ENCODE measurements at places on chromosomes 1 and 21. TPM values are rescaled to one million over a fixed set of nuclear protein-coding genes. Genes with fewer than 3 reads are reported as not detected.
A peak's percentile ranks its signal among the peaks of the same experiment; 100 is the strongest.

The FAM131C gene
- total RNA-seq: 1.3 TPM

The VTCN1 gene
- 2.1 TPM for total RNA-seq

The NCDN gene
- 29.0 TPM for total RNA-seq

The SH2D5 gene
- 0.70 TPM for total RNA-seq

The FOXD2 gene
- 0.08 TPM for total RNA-seq

The TSTD1 gene
- 45.9 TPM for total RNA-seq

The AP4B1 gene
- 16.6 TPM for total RNA-seq

The PEAR1 gene
- 20.2 TPM for total RNA-seq

The SPRR1B gene
- total RNA-seq: not detected

The AMIGO1 gene
- 15.9 TPM for total RNA-seq

The ATP5PO gene
- total RNA-seq: 170 TPM

The NGF gene
- 11.8 TPM for total RNA-seq

DNA sequence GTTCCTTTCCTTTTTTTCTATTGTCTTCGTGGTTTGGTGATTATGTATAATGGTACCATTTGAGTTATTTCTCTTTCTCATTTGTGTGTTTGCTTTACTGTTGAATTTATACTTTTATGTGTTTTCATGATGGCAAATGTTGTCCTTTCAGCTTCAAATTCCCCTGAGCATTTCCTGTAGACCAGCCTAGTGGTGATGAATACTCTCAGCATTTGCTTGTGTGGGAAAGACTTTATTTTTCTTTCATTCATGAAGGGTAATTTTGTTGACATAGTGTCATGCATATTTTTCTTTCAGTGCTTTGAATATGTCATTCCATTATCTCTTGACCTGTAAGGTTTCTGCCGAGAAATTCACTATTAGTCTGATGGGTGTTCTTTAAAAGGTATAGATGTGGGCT, 166.6 kb upstream of the GORAB start:
- no peaks in the 10 kb centered on the region for H3K4me1 ChIP-seq
- no peaks in the 10 kb centered on the region for H3K36me3 ChIP-seq
- DNase-seq: no peak
- no peak overlapping the region for H3K4me3 ChIP-seq

GRCh38 chr1:212107481-212107880, 71.9 kb downstream of the DTL start:
- H3K4me1 ChIP-seq: no peaks in the 10 kb centered on the region
- DNase-seq: no peak
- H3K27ac ChIP-seq: no peak overlapping the region
- no peak overlapping the region for H3K4me3 ChIP-seq

DNA sequence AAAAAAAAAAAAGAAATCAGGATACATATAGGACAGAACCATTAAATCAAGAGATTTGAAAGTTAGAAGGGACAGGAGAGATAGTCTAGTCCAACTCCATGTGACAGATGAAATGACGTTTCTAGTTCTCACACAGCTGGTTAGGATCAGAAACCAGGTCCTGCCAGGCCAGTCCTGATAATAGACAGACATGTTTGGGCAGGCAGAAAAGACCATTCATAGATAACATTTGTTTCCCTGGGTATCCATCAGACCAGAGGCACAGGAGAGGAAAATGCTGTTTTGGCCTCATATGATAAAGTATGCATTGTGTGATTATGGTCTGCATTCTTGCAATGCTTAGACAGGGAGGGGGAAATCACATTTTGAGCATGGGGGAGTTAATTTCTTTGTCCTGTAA, 29.3 kb downstream of the ZBTB8B start:
- no peaks in the 10 kb centered on the region for H3K4me1 ChIP-seq
- no peak overlapping the region for H3K27ac ChIP-seq
- no peaks in the 10 kb centered on the region for H3K27me3 ChIP-seq
- H3K4me3 ChIP-seq: no peak overlapping the region
- DNase-seq: no peak

DNA sequence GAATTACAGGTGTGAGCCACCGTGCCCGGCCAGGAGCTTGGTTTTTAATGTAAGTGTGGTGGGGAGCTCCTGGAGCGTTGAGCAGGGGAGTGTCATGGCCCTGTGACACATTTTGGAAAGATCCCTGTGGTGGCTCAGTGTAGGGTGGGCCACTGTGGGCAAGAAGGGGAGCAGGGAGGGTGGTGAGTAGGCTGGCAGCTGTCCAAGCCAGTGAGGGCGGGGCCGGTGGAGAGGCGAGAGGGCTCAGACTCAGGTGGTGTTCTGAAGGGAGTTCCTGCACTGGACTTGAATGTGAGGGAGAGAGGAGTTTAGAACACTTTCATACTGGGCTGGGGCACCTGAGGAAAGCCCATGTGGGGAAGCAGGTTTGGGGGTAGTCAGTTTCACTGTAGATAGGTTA, 3.1 kb upstream of the EVA1B start:
- H3K4me1 ChIP-seq: peaks cover 11% of the 10 kb centered on the region
- no peaks in the 10 kb centered on the region for H3K27me3 ChIP-seq
- H3K27ac ChIP-seq: no peak overlapping the region
- H3K4me3 ChIP-seq: no peak overlapping the region

GRCh38 chr1:245197911-245198379, 43.2 kb downstream of the KIF26B start:
- no peak for DNase-seq
- no peak overlapping the region for H3K4me3 ChIP-seq
- no peaks in the 10 kb centered on the region for H3K27me3 ChIP-seq
- H3K27ac ChIP-seq: no peak overlapping the region
- H3K4me1 ChIP-seq: peaks cover 2% of the 10 kb centered on the region

GRCh38 chr21:43921979-43922945, 57.2 kb downstream of the AGPAT3 start:
- no peaks in the 10 kb centered on the region for H3K27me3 ChIP-seq
- peaks cover 9% of the 10 kb centered on the region for H3K4me1 ChIP-seq
- no peak overlapping the region for H3K4me3 ChIP-seq
- no peaks in the 10 kb centered on the region for H3K36me3 ChIP-seq

GRCh38 chr1:43552813-43553212, 22.1 kb downstream of the PTPRF start:
- no peak overlapping the region for H3K4me3 ChIP-seq
- DNase-seq: peak; percentile 83
- H3K36me3 ChIP-seq: no peaks in the 10 kb centered on the region
- H3K4me1 ChIP-seq: peaks cover 6% of the 10 kb centered on the region
- H3K27ac ChIP-seq: no peak overlapping the region

DNA sequence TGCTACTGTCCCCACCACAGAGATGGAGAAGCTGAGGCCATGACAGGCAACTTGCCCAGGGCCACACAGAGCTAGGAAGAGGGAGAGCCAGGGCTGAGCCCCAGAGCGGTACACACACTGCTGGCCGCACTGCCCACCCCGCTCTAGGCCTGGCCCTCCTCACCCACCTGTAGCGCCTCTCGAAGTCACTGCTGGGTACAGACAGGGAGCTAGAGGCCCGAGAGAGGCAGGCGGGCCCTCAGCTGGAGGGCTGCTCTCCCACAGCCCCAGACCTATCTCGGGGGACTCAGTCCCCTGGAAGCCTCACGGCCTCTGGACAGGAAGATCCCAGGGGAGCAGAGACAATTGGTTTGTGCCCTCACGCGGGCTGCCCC, 17.3 kb upstream of the PLEKHG5 start:
- H3K27ac ChIP-seq: no peak overlapping the region
- no peak for DNase-seq
- H3K36me3 ChIP-seq: no peaks in the 10 kb centered on the region
- H3K4me3 ChIP-seq: no peak overlapping the region
- peaks cover 3% of the 10 kb centered on the region for H3K4me1 ChIP-seq

- H3K27me3 ChIP-seq: no peaks in the 10 kb centered on the region
- no peaks in the 10 kb centered on the region for H3K36me3 ChIP-seq
- no peak overlapping the region for H3K4me3 ChIP-seq
- H3K4me1 ChIP-seq: no peaks in the 10 kb centered on the region
These were observed 886.9 kb downstream of the AMY1C start for GRCh38 chr1:104636581-104636980.

GRCh38 chr21:36709030-36709867, 10.3 kb downstream of the SIM2 start:
- no peak overlapping the region for H3K4me3 ChIP-seq
- H3K36me3 ChIP-seq: no peaks in the 10 kb centered on the region
- peaks cover 18% of the 10 kb centered on the region for H3K27me3 ChIP-seq
- DNase-seq: no peak
- no peaks in the 10 kb centered on the region for H3K4me1 ChIP-seq

- H3K4me3 ChIP-seq: no peak overlapping the region
- peak; percentile 80 for DNase-seq
- H3K4me1 ChIP-seq: peaks cover 10% of the 10 kb centered on the region
- no peaks in the 10 kb centered on the region for H3K27me3 ChIP-seq
- H3K36me3 ChIP-seq: no peaks in the 10 kb centered on the region
- H3K27ac ChIP-seq: no peak overlapping the region
These were observed 24.0 kb downstream of the QSOX1 start for GRCh38 chr1:180178511-180179161.

- no peak overlapping the region for H3K27ac ChIP-seq
- no peak overlapping the region for H3K4me3 ChIP-seq
- H3K27me3 ChIP-seq: no peaks in the 10 kb centered on the region
- no peaks in the 10 kb centered on the region for H3K36me3 ChIP-seq
- no peaks in the 10 kb centered on the region for H3K4me1 ChIP-seq
These were observed 7.6 kb upstream of the TRIT1 start for GRCh38 chr1:39890880-39891279.

DNA sequence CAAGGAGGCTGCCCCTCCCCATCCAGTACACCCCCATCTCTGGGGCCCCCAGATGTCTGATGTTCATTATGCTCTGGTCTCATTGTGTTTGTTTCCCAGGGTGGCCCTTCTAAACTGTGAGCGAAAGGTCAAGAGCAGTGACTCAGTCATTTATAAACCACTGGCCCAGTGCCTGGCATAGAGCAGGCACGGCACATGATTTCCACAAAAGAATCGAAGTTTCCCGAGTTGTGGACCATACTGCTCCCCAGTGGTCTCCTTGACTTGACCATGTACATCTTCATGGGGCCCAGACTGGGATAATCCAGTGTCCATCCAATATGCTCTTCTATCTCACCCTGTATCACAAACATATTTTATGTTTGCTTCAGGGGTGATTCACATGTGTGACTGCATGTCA, 153.3 kb downstream of the NR5A2 start:
- DNase-seq: no peak
- H3K27ac ChIP-seq: no peak overlapping the region
- H3K4me1 ChIP-seq: no peaks in the 10 kb centered on the region
- no peaks in the 10 kb centered on the region for H3K36me3 ChIP-seq

DNA sequence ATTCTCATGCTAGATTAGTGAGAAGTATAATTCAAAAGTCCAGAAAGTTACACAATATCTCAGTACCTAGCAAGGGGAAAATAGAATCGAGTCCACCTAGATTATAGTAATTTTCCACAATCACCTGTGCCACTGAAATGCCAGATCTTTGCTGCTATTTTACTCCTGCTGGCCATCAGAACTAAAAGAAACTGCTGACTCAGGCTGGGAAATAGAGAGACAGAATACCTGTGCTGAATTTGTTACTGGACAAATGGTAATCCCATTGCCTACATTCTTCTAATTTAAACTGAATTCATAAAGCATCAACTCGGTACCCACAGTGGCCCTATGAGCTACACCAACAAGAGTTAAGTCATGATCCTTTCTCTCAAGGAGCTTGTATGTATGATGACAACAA, 55.0 kb downstream of the USH2A start:
- H3K27ac ChIP-seq: no peak overlapping the region
- H3K36me3 ChIP-seq: no peaks in the 10 kb centered on the region
- no peaks in the 10 kb centered on the region for H3K27me3 ChIP-seq
- H3K4me1 ChIP-seq: no peaks in the 10 kb centered on the region

- no peaks in the 10 kb centered on the region for H3K4me1 ChIP-seq
- no peaks in the 10 kb centered on the region for H3K36me3 ChIP-seq
- DNase-seq: no peak
- no peak overlapping the region for H3K4me3 ChIP-seq
These were observed 95.2 kb upstream of the SSX2IP start for GRCh38 chr1:84785271-84786036.

DNA sequence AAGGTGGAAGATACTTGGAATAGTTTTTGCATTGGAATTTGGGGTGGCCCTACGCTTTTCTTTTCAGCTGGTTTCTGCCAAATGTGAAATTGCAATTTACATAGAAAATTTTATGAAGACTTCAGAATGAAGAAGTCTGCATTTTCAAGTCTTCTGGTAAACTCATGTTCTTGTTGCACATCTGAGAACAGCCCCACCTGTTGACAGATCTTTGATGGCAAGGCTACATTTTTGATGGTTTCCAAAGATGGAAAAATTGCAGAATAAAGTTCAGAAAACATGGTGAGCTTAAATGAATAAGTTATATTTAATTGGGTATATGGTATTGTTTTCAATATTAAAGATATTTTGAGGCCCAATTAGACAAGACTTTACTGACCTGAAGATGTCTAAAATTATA, 25.4 kb downstream of the OLFM3 start:
- H3K27me3 ChIP-seq: no peaks in the 10 kb centered on the region
- H3K27ac ChIP-seq: no peak overlapping the region
- no peak for DNase-seq
- H3K4me3 ChIP-seq: no peak overlapping the region

GRCh38 chr1:58964880-58965279, 181.0 kb upstream of the JUN start:
- H3K27ac ChIP-seq: no peak overlapping the region
- H3K36me3 ChIP-seq: no peaks in the 10 kb centered on the region
- H3K27me3 ChIP-seq: no peaks in the 10 kb centered on the region
- peaks cover 8% of the 10 kb centered on the region for H3K4me1 ChIP-seq

DNA sequence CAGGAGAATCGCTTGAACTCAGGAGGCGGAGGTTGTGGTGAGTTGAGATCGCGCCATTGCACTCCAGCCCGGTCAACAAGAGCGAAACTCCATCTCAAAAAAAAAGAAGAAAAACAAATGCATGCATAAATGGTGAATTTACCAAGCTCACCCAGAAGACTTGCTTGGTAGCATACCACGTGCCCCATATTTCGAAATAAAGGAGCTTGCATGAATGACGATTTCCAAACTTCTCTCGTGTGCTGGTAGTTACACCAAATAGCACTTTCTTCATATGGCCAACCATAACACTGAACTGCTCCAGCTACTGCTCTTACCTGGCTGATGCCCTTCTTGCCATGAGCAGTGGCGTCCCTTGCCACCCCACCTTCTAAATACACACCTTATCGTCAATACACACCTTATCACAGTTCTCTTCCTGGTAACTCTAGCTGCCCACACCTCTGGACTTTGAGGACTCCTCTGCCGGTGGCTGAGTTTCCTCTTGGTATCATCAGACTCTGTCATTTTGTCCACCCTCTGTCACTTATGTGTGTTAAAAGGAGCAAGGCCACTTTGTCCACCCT, 2.8 kb downstream of the DOP1B start:
- H3K4me1 ChIP-seq: peaks cover 7% of the 10 kb centered on the region
- DNase-seq: no peak
- no peaks in the 10 kb centered on the region for H3K27me3 ChIP-seq
- no peaks in the 10 kb centered on the region for H3K36me3 ChIP-seq
- H3K4me3 ChIP-seq: no peak overlapping the region

GRCh38 chr1:110210604-110211495, 736 bp downstream of the KCNC4 start:
- peak; percentile 58 for DNase-seq
- H3K36me3 ChIP-seq: no peaks in the 10 kb centered on the region
- H3K4me1 ChIP-seq: peaks cover 13% of the 10 kb centered on the region
- peak overlapping the region; percentile 66 for H3K4me3 ChIP-seq

- no peak overlapping the region for H3K4me3 ChIP-seq
- DNase-seq: peak; percentile 23
- H3K27me3 ChIP-seq: no peaks in the 10 kb centered on the region
These were observed 31.3 kb downstream of the CCN1 start for GRCh38 chr1:85611856-85612255.

- peaks cover 3% of the 10 kb centered on the region for H3K4me1 ChIP-seq
- no peaks in the 10 kb centered on the region for H3K27me3 ChIP-seq
- H3K4me3 ChIP-seq: no peak overlapping the region
- no peak for DNase-seq
- H3K27ac ChIP-seq: no peak overlapping the region
These were observed 78.0 kb upstream of the IPO9 start for GRCh38 chr1:201750934-201751333.

- no peaks in the 10 kb centered on the region for H3K27me3 ChIP-seq
- peak overlapping the region; percentile 62 for H3K27ac ChIP-seq
- peaks cover 4% of the 10 kb centered on the region for H3K4me1 ChIP-seq
These were observed 457.0 kb downstream of the USP25 start for GRCh38 chr21:16186742-16187141.
